ENCODE measurements at places on chromosomes 3 and 15. TPM values are rescaled to one million over a fixed set of nuclear protein-coding genes. Genes with fewer than 3 reads are reported as not detected.

- H3K27ac ChIP-seq: no peak overlapping the region
- H3K36me3 ChIP-seq: no peaks in the 10 kb centered on the region
- no peak for DNase-seq
- peaks cover 17% of the 10 kb centered on the region for H3K4me1 ChIP-seq
- no peaks in the 10 kb centered on the region for H3K27me3 ChIP-seq
These were observed 107.0 kb downstream of the PTPRG start for GRCh38 chr3:61668317-61668864.

DNA sequence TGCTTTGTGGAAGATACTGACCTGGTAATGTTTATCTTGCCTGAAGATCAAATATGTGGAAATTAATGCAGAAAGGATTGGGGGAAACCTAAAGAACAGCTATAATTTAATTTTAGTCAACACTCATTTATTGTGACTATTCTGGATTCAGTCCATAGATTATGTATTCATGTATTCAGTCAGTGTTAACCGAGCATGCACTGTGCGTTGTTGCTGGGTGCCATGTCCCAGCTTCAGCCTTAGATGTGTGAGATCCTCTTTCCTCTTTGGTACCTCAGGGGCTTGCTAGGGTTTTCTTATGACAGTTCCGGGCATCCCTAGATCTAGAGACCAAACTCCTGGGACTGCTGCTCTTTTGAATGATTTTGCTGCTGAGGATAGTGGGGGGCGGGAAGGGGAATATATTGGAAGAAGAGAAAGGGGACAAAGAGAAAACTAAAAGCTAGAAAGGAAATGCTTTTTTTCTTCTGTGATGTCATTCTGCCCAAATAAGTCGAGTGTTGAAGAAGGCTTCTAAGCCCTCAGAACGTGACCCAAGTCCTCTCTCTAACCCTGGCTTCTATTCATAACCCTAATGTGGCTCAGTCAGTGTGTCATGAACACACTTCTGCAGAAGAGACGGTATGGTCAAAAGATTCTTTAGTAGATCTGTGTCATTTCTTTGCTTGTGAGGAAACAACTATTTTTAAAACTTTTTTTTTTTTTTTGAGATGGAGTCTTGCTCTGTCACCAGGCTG, 33.5 kb downstream of the STARD9 start:
- H3K36me3 ChIP-seq: no peaks in the 10 kb centered on the region
- H3K27me3 ChIP-seq: no peaks in the 10 kb centered on the region
- H3K4me3 ChIP-seq: no peak overlapping the region
- peak overlapping the region; percentile 27 for H3K27ac ChIP-seq
- peaks cover 65% of the 10 kb centered on the region for H3K4me1 ChIP-seq
- no peak for DNase-seq

B3GALNT1 gene
- 3.7 TPM for total RNA-seq

AMOTL2 gene
- 313 TPM for total RNA-seq

CD96 gene
- 0.42 TPM for total RNA-seq

- DNase-seq: no peak
- no peak overlapping the region for H3K27ac ChIP-seq
- no peak overlapping the region for H3K4me3 ChIP-seq
- no peaks in the 10 kb centered on the region for H3K36me3 ChIP-seq
These were observed 48.5 kb downstream of the ACAA1 start for GRCh38 chr3:38088126-38089078.

- no peak for DNase-seq
- H3K4me1 ChIP-seq: no peaks in the 10 kb centered on the region
- H3K36me3 ChIP-seq: no peaks in the 10 kb centered on the region
- H3K4me3 ChIP-seq: no peak overlapping the region
These were observed 75.4 kb upstream of the ARL6 start for GRCh38 chr3:97689111-97689510.

GRCh38 chr3:32018757-32019564, 37.4 kb downstream of the ZNF860 start:
- H3K27me3 ChIP-seq: no peaks in the 10 kb centered on the region
- no peak overlapping the region for H3K27ac ChIP-seq
- no peaks in the 10 kb centered on the region for H3K36me3 ChIP-seq
- H3K4me3 ChIP-seq: no peak overlapping the region
- H3K4me1 ChIP-seq: no peaks in the 10 kb centered on the region

DNA sequence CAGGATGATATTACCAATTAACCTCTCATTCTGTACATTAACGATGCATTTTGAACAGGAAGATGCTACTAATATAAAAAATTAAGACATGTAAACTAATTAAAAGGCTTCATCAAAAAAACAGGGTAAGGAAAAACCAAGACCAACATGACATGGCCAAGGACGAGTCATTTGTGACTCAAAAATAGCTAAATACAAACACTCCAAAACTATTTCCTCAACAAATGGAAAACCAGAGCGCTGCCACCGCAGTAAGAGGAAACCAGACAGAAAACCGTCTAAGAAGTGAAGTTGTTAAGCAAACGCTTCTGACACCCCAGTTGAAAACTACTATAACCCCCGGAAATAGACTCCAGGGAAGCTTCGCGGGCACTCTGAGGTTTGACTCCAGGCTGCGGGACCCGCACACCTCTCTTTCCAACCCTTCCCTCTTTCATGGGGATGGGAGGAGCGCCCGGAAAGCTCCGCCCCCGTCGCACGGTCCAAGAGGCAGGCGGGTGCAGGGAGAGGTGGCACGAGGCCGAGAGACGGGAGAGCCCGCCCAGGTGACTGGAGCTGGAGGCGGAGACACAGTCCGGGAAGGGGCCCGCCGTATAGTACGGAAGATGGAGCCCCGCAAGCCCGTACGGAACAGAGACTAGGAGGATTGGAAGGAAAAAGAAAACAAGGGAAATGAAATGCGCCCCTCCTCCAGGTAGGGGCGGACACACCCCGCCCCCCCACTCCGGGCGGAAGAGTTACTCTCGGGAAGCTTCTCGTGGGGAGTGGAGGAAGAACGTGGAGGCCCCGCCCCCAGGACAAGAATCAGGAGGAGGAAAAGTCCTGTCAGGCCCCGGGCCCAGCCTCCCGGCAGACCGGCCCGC, 708 bp downstream of the DCAF1 start:
- H3K4me3 ChIP-seq: peak overlapping the region; percentile 96
- H3K36me3 ChIP-seq: peaks cover 5% of the 10 kb centered on the region
- peak; percentile 97 for DNase-seq
- H3K27ac ChIP-seq: peak overlapping the region; percentile 100

ATP13A5 gene
- total RNA-seq: not detected

DNA sequence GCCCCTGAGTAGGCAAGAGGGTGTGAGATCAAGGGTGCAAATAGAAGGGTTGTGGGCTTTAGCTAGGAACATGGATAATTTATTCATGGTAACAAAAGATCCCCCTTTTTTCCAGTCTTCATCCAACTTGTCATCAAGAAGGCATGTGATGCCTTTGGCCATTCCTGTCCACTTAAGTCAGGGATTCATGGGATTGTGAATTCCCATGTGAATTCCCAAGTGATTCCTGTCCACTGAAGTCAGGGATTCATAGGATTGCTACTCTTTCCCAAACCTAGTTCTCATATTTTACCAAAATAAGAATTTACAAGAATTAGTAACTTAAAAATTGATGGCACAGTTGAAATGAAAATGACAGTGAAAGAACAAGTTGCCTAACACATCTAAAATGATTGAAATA, 40.8 kb downstream of the HMG20A start:
- no peak for DNase-seq
- H3K4me3 ChIP-seq: no peak overlapping the region
- H3K27me3 ChIP-seq: no peaks in the 10 kb centered on the region
- H3K36me3 ChIP-seq: peaks cover 6% of the 10 kb centered on the region

GRCh38 chr15:99071091-99071680, 33.7 kb upstream of the SYNM start:
- peaks cover 2% of the 10 kb centered on the region for H3K4me1 ChIP-seq
- no peaks in the 10 kb centered on the region for H3K36me3 ChIP-seq
- no peak overlapping the region for H3K4me3 ChIP-seq

- no peaks in the 10 kb centered on the region for H3K36me3 ChIP-seq
- H3K27me3 ChIP-seq: no peaks in the 10 kb centered on the region
- DNase-seq: no peak
- H3K27ac ChIP-seq: no peak overlapping the region
- H3K4me1 ChIP-seq: no peaks in the 10 kb centered on the region
These were observed 35.2 kb downstream of the EID1 start for GRCh38 chr15:48913141-48913540.

CD86 gene
- total RNA-seq: 1.8 TPM

NLGN1 gene
- total RNA-seq: 12.9 TPM

SAMD7 gene
- total RNA-seq: not detected

LDHAL6B gene
- not detected for total RNA-seq

Measured in esophagus muscularis mucosa (tissue), 4 donors.